Uterine smooth muscle cell (primary cell): ENCODE measurements at places on chromosomes 7 and 10. TPM values are rescaled to one million over a fixed set of nuclear protein-coding genes. Genes with fewer than 3 reads are reported as not detected.

Gene PLXNA4
- 0.62 and 1.2 TPM in 2 replicates for total RNA-seq

Gene PRSS1
- total RNA-seq = not detected in 2 replicates

Gene UCMA
- total RNA-seq = not detected in 2 replicates

Gene CLDN4
- 58.2 and 84.7 TPM in 2 replicates for total RNA-seq

Gene PHKG1
- 0.62 and 0.66 TPM in 2 replicates for total RNA-seq

Gene BCL7B
- total RNA-seq = 22.7 and 26.1 TPM in 2 replicates

Gene FAM25A
- not detected in 2 replicates for total RNA-seq

Gene FXYD4
- total RNA-seq = not detected in 2 replicates

Gene RBM28
- 17.0 and 30.2 TPM in 2 replicates for total RNA-seq

Gene NXPH1
- total RNA-seq = not detected in 2 replicates

Gene GRM3
- total RNA-seq = not detected in 2 replicates

Gene DYDC2
- total RNA-seq = not detected in 2 replicates

Gene SPAG6
- total RNA-seq = 0.11 TPM in 1 of 2 replicates, not detected in the other

Gene OR13A1
- total RNA-seq = not detected in 2 replicates

Gene PRSS37
- not detected in 2 replicates for total RNA-seq

Gene LIPK
- not detected in 2 replicates for total RNA-seq

Gene HOXA3
- under 0.01 and 1.2 TPM in 2 replicates for total RNA-seq

Gene MKRN1
- total RNA-seq = 73.8 and 78.9 TPM in 2 replicates

Gene AGAP4
- 2.6 and 4.9 TPM in 2 replicates for total RNA-seq

Gene TSPAN12
- 1.2 and 1.7 TPM in 2 replicates for total RNA-seq

Gene OPALIN
- not detected in 2 replicates for total RNA-seq

Gene PRPS1L1
- not detected in 2 replicates for total RNA-seq

Gene SOSTDC1
- not detected in 2 replicates for total RNA-seq

Gene ADAM8
- total RNA-seq = 8.1 and 11.0 TPM in 2 replicates

Gene NPSR1
- not detected in 2 replicates for total RNA-seq

Gene ABLIM1
- total RNA-seq = 7.5 and 12.2 TPM in 2 replicates

Gene FAM25G
- not detected in 2 replicates for total RNA-seq

Gene OR2A12
- total RNA-seq = not detected in 2 replicates

Gene GNAT3
- 0.12 TPM in 1 of 2 replicates, not detected in the other for total RNA-seq

Gene POM121
- 5.9 and 6.0 TPM in 2 replicates for total RNA-seq
